OCI-LY7 (cell line): ENCODE measurements at places on chromosomes 6 and 20. TPM values are rescaled to one million over a fixed set of nuclear protein-coding genes. Genes with fewer than 3 reads are reported as not detected.

Gene FAM162B
- total RNA-seq = not detected in 2 replicates

Gene STMND1
- not detected in 2 replicates for total RNA-seq

Gene FAM209B
- total RNA-seq = not detected in 2 replicates

Gene DHX35
- 13.0 and 13.9 TPM in 2 replicates for total RNA-seq

Gene ASIP
- 0.70 and 0.82 TPM in 2 replicates for total RNA-seq
